ENCODE measurements at places on chromosomes 2 and 18.

DNA sequence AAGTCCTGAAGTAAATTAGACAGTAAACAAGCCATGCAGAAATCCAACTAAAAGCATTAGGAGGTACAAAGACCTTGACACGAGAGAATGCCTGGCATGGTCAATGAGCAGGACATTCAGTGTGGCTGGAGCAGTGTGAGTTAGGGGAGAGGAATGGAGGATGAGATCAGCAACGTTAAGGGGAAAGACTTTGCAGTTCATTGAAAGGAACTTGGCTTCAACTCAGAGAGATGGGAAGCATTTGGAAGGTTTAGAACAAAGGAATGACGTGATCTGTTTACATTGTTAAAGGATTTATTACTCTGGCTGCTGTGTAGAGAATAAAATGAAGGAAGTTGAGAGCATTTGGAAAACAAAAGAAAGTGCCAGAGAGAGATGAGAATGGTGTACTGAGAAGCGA lies 621.3 kb downstream of the XIRP2 start:
- DNase-seq = no peak

DNA sequence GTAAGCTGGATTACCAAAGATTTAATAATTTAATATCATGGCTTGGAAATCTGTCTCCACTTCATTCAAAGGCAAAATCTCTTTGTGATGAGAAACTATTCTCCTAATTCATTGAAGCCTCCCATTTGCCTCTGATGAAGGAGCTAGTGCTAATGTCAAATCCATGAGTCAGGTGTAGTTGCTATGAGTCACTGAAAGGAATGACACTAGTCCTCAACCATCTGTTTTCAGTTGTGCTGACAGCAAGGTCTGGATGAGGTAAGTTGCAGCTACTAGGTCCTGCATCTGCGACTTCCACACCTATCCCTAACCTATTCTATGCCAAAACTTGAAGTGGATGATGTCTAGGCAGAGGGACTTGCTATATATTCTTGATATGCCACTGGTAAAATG lies 324.0 kb upstream of the UBE2E3 start:
- DNase-seq = no peak

DNA sequence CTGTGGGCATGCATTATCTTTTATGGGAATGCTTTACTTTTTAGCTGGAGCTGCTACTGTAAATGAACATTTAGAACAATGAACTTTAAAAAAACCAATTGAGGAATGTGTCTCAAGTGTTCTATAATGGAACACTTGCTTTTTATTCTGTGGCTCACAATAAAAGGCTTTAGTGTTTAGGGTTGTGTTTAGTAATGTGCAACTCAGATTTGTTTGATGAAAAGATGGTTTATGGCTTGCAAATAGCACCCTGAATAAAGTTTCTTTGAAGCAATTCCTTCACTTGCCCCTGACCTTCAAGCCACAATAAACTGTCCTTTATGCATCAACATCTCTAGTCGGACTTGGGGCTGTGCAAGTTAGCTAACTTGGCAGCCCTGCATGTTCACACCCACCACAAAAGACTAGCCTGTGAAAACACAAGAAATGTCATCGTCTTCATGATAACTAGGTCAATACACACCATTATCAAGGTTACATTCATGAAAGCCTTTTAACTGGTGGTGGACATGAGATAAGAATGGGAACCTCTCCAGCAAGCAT lies 98.7 kb downstream of the MYO1B start:
- DNase-seq = no peak

DNA sequence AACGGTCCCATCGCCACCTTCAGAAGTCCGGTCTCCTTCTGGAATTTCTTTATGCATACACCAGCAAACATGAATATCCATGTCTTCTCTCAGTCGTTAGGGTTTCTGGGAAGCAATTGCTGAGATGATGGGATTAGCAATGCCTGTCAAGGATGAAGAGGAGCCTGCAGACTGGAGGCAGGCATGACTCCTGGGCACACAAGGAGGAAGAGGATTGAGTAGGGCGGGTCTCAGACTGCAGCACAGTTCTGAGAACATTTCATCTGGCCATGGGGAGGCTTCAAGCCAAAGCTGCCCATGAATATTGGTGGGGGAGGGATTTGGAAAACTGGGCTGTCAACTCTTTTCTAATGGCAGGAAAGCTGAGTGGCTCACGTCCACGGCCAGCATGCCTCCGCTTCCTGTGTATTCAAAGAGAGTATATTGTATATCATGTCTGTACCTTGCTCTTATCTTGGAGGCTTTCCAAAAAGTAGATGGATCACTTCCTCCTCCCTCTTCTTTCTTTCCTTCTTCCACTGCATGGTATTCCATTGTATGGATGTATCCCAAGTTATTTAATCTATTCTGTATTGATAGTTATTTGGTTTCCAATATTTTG lies 24.5 kb downstream of the MC2R start:
- no peak for DNase-seq

DNA sequence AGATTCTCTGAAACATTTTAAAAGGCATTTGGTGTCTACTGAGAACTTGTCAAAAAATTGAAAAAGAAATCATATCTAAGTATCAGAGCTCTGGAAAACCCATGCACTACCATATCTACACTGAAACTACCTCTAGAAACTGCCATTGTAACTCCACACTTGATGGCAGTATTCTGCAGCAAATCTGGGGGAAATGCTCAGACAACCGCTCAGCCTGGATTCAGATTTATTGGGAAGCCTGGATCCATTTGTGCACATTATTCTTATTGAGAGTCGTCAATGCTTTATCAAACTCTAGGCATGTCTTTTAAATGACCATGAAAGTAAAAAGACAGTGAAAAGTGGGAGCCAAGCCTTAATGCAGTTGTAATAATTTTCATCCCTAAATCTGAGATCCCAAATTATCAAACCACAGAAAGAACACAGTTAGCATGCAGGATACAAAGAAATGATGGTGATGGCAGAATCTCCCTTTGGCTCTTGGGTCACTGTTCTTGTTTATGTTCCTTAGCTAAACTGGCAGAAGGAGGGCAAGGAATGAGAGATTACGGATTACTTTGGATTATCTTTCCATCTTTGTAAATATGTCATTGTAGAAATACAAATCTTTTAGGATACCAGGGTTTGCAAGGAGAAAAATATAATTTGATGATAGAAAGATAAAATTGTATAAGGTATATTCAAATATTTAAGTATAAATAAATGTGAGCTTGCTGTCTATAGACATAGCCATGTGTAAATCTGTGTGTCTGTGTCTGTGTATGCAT lies 512.1 kb upstream of the SYT4 start:
- no peak for DNase-seq

DNA sequence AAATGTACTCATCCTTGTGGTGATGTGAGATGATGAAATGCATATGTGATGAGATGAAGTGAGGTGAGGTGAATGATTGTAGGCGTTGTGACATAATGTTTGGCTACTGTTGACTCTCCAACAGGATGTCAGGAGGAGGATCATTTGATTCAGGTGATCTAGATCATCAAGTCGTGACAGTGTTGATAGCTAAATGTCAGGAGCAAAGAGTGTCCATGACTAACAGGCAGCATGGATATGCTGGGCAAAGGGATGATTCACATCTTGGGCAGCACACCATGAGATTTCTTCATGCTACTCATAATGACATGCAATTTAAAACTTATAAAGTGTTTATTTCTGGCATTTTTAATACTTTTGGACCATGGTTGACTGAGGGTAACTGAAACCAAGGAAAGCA lies 40.2 kb upstream of the UBXN4 start:
- no peak for DNase-seq
